ENCODE measurements at places on chromosomes 1 and 21.
A peak's percentile ranks its signal among the peaks of the same experiment; 100 is the strongest.

GRCh38 chr1:11550664-11551283 lies 71.8 kb downstream of the DISP3 start:
- no peak for DNase-seq

DNA sequence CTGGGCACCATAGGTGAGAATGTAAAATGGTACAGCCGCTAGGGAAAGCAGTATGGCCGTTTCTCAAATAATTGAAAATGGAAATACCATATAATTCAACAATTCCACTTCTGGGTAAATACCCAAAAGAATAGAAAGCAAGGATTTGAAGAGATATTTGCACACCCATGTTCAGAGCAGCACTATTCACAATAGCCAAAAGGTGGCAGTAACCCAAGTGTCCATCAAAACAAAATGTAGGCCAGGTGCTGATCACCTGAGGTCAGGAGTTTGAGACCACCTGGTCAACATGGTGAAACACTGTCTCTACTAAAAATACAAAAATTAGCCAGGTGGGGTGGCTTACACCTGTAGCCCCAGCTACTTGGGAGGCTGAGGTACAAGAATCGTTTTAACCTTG lies 62.1 kb downstream of the OLIG1 start:
- DNase-seq: no peak

DNA sequence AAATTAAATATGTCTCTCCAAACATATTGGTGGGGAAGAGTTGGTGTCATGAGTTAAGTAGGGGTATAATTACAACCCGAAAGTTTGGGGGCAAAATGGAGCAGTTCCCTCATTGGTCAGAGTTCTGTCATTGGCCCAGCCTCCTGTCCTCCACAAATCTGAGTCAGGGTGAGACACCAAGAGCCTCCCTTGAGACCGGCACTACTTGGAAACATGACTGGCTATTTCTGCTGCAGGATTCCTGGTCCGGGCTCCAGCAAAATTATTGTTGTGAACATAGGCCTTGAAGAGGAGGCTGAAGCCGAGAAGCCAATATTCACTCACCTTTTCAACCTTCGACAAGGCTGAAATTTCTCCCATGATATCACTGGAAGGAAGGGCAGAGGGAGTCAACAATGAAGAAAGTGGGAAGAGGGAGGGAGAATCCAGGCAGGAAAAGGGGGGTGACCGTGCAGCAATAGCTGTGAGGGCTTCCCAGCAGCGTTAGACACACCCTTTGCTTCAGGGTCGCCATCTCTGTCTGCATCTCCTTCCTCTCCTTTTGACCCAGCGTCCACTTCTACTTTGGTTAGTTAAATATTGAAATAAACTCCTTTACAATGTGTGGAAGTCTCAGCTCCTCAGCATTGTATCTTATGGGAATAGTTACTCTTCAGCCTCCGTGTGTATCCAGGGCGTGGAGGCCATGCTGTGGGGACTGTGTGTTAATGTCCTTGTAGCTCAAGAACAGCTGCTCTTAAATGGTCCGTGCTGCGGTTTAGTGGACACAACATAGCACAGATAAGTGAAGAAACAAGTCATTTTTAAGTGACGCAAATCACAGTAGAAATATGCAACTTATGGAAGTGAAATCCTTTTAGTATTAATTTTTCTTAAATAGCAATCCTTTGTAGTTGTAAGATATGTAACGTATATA lies 307.4 kb downstream of the DISC1 start:
- no peak for DNase-seq

DNA sequence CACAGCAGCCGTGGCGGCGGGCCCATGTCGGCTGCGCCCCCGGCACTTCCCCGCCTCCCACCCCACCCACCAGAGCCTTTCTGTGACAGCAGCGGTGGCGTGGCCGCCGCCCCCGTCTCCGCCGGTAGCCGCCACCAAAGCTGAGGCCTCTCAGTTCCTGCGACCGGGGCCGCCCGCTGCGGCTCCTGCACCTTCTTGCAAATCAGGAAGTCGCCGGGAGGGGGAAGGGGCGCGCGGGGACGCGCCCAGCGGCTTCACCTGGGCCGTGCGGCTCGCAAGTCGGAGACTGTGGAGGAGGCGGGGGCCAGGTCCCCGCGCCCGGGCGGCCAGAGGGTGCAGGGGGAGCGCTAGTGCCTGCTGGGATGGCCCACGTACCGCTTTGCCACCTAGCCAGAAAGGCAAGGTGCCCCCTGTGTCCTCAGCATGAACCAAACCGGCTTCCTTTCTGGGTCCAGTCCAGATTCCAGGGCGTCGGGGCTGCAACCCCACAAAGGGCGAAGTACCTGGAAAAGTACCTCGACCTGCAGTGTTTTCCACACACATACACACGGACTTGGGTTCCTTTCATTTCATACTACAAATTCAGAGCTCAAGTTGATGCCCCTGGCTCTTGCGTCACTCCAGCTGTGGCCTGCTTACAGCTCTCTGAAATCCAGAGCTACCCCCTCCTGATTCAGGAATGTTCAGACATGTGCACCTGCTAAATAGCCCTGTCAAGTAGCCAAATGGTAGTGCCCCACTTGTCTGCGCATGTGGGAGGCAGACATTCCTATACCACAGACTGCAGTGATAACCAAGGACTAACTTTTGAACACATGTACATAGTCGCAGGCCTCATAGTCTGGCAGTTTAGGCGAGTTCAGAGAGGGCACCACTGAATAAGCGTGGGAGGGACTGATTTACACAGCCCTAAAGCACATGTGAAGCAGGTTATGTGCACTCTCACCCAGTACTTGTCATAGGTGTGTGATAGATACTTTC lies at the start of gene DENND1B:
Gene DENND1B, minus strand, starts transcription at position 199 of the 981 bp plus-strand sequence. CDS start 325 bp downstream, outside the sequence.
- DNase-seq: peak; percentile 60

- DNase-seq: no peak
Measured at GRCh38 chr21:28561772-28562171, 430.9 kb downstream of the LTN1 start.

- no peak for DNase-seq
Measured at GRCh38 chr1:78292361-78292760, 198.4 kb upstream of the PTGFR start.
